ENCODE measurements at places on chromosomes 16 and 17. TPM values are rescaled to one million over a fixed set of nuclear protein-coding genes. Genes with fewer than 3 reads are reported as not detected.

BCL6B gene
- 140 TPM for total RNA-seq

SYT17 gene
- total RNA-seq, result 2.2 TPM

NKD1 gene
- 0.14 TPM for total RNA-seq

PAGR1 gene
- 30.1 TPM for total RNA-seq

PTX4 gene
- not detected for total RNA-seq

FLYWCH2 gene
- 72.2 TPM for total RNA-seq

CACNB1 gene
- total RNA-seq, result 2.8 TPM

TBC1D26 gene
- not detected for total RNA-seq

SNX20 gene
- total RNA-seq, result 0.70 TPM

WNK4 gene
- 3.4 TPM for total RNA-seq

KRTAP4-9 gene
- not detected for total RNA-seq

GCGR gene
- total RNA-seq, result not detected

NTN1 gene
- total RNA-seq, result 0.68 TPM

CRAMP1 gene
- 17.3 TPM for total RNA-seq

NME2 gene
- 883 TPM for total RNA-seq

CA10 gene
- total RNA-seq, result not detected

SRL gene
- total RNA-seq, result 0.51 TPM

CCDC78 gene
- total RNA-seq, result 0.65 TPM

PRAC2 gene
- not detected for total RNA-seq

ABCA10 gene
- total RNA-seq, result 0.88 TPM

CCL8 gene
- 0.05 TPM for total RNA-seq

CBLN1 gene
- total RNA-seq, result not detected

ITPRIPL2 gene
- 40.2 TPM for total RNA-seq

FBXW10B gene
- 0.79 TPM for total RNA-seq

CMTM2 gene
- total RNA-seq, result not detected

EVI2A gene
- not detected for total RNA-seq

NDE1 gene
- 44.4 TPM for total RNA-seq

CCDC154 gene
- total RNA-seq, result 0.09 TPM

KCNJ16 gene
- total RNA-seq, result 1.7 TPM

LRRC75A gene
- total RNA-seq, result 2.6 TPM

TPSG1 gene
- total RNA-seq, result not detected

STAC2 gene
- 0.34 TPM for total RNA-seq

SGSH gene
- total RNA-seq, result 20.3 TPM

CNGB1 gene
- not detected for total RNA-seq

MPP2 gene
- 0.34 TPM for total RNA-seq

NDEL1 gene
- 47.6 TPM for total RNA-seq
